ENCODE measurements at places on chromosomes 6 and 20.

GRCh38 chr6:81998432-81998831, 246.0 kb upstream of the TENT5A start:
- no peak for DNase-seq

DNA sequence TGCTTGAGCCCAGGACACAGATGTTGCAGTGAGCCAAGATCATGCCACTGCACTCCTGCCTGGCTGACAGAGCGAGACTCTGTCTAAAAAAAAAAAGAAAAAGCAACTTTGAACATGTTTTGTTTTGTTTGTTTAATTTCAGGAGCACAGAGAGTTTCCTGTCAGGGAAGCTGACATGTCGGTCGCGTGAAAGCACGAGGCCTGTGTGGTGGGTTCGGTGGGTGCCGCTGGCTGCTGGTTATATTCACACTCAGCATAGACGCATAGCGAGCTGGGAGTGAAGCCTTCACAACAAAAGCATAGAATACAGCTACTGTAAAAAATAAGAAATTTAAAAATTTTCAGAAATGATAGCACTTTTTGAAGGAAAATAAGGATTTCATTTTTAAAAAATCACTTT, 14.5 kb downstream of the MTG2 start:
- DNase-seq = no peak

DNA sequence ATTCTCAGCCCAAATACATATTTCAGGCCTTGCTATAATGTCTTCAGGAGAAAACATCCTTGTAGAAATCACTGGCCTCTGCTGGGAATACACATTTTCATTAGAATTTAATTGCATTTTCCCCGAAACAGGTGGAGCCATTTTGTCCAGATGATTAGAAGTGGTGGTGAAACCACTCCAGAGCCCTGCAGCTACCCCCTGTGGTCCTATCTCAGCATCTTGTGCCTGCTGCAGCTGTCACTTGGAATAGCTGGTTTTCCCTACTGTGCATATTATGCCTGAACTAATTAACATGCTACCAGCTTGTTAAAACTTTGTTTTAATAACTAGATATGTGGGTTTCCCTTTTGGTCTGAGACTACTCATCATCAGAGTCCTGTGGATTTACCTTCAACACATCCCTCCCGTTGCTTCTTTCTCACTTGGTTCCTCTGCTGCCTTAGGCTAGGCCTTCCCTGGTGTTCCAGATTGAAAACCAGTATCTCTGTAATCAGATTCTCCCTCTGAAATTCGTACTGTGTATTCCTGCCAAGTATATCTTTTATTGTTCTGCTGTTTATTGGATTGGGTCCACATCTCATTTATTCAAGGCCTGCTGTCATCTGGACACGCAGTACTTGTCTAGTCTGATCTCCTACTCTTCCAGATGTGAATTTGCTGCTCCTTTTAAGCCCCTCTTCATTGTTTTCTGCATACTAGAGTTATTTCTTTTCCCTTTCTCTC, 15.2 kb downstream of the DNAH8 start:
- DNase-seq = no peak

GRCh38 chr6:48641544-48641943, 530.5 kb upstream of the PTCHD4 start:
- DNase-seq = no peak

DNA sequence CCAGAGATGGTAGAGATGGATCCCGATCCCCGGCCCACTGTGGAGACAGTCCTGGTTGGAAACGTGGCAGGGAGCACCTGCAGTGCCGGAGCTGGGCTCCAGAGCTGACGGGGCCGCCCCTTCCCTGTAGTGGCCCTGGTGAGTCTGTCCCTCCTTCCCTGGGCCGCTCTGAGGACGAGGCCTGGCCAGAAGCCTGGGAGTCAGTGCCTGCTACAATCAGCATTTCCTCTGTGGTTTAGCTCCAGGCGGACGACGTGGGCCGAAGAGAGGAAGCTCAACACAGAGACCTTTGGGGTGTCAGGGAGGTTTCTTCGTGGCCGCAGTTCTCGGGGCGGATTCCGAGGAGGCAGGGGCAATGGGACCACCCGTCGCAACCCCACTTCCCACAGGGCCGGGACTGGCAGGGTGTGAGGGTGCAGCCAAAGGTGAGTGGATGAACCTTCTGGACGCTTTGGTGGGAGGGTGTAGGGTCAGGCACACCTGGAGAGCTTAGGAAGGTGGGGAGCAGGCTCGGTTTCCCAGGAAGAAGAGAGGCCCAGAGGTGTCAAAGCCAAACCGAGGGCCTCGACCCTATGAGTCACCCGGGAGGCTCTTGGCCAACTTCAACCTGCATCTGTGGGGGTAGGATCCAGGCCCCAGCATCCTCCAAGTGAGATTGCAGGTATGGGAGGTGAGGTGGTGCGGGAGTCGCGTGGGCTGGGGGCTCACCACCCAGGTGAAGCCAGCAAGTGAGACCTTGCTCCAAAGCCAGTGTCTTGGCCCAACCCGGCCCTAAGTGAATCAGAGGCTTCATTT, 9.9 kb downstream of the PSMA7 start:
- no peak for DNase-seq

- DNase-seq = no peak
Measured at GRCh38 chr6:52603000-52603795, 26.3 kb upstream of the TRAM2 start.

- no peak for DNase-seq
Measured at GRCh38 chr6:52560462-52560861, 16.4 kb downstream of the TRAM2 start.

DNA sequence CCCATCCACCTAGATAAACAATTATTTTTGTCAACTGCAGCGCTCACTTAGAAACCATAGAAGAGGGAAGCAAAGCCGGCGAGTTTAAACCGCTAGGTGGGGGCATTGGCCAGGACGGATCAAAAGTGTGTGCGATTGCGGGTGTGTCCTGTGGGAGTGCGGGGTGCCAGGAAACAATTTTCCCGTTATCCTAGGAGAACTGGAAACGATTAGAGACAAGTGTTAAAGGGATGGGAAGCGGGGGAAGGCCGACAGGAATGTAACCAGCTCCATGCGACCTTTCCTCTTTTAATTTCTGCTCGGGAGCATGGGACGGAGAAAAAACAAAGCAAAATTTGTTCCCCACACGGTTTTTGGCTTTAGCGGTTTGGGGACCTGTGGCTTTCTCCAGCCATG, 2.8 kb upstream of the HTR1B start:
- DNase-seq = no peak

GRCh38 chr20:16388731-16389130, 184.5 kb downstream of the KIF16B start:
- DNase-seq = no peak

DNA sequence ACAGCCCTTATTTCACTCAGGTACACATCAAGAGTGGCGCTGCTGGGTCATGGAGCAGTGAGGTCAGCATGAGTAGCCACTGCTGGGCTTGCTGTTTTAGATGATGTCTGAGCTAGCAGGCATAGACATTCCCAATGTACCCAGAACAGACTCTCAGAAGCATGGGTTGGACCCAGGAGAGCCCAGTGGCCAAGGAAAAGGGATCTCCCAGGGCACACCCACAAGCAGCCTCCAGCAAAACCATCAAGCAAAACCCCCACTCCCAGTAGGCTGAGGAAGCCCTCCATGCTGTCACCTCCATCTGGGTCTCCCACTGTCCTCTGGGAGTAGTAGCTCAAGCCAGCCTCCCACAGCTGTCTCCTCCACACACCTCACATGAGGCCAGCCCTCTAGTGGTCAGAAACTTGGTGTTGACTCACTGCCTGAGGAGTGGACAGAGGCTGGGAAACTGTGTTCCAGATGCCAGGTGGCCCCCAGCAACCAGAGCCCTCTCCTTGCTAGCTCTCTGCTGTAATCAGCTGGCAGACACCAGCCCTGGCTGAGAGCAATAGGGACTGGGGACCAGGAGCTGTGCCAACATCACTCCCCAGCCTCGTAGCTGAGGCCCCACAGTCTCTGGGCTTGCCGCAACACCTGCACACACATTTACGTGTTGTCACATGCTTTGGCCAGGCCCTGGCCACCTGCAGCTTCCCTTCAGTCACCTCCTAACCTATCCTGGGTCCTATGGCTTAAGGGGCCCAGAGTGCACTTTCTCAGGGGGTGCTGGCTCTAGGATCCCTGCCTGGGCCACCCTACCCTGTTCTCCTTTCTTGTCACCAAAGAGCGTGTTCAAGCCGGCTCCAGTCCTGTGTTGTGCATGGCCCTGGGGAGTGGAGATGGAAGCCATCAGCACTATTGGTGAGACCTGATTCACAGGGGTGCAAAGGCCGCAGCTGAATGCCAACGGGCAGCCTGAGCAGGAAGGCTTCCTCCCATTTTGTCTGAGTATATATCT, 1.9 kb upstream of the AP5S1 start:
- DNase-seq = no peak

GRCh38 chr6:40472353-40472752, 114.8 kb downstream of the LRFN2 start:
- no peak for DNase-seq
